ENCODE measurements at places on chromosomes 1 and 21. TPM values are rescaled to one million over a fixed set of nuclear protein-coding genes. Genes with fewer than 3 reads are reported as not detected.

Gene KANK4
- total RNA-seq: 11.4 TPM

Gene DIPK1A
- 8.0 TPM for total RNA-seq

Gene SPATA46
- not detected for total RNA-seq

Gene OR2G2
- total RNA-seq: not detected

Gene CNTN2
- total RNA-seq: 0.06 TPM

Gene SPRR3
- total RNA-seq: not detected

Gene WLS
- 111 TPM for total RNA-seq

Gene IRF6
- total RNA-seq: 29.2 TPM

Gene DYNLT5
- 29.3 TPM for total RNA-seq

Gene PCNX2
- 10.3 TPM for total RNA-seq

Gene NBPF4
- total RNA-seq: not detected

Gene CR2
- total RNA-seq: 3.6 TPM

Gene ESRRG
- total RNA-seq: 4.5 TPM

Gene NMNAT2
- 1.1 TPM for total RNA-seq

Gene KLHDC7A
- total RNA-seq: 4.9 TPM

Gene HES4
- 47.9 TPM for total RNA-seq

Gene EPB41
- 48.7 TPM for total RNA-seq

Gene C1QB
- total RNA-seq: 39.6 TPM

Gene S100A7
- not detected for total RNA-seq

Gene BCAN
- total RNA-seq: 0.18 TPM

Gene TSTD1
- total RNA-seq: 67.9 TPM

Gene OR4F29
- total RNA-seq: not detected

Gene OR2T29
- total RNA-seq: not detected

Gene ENTREP3
- total RNA-seq: 9.0 TPM

Gene VWA5B1
- total RNA-seq: 0.40 TPM

Gene GPR25
- 0.49 TPM for total RNA-seq

Gene DIRAS3
- 0.77 TPM for total RNA-seq
